ENCODE measurements at places on chromosomes 2 and 18.
A peak's percentile ranks its signal among the peaks of the same experiment; 100 is the strongest.

- DNase-seq, result no peak
Measured at GRCh38 chr2:118124288-118124891, 36.1 kb downstream of the INSIG2 start.

DNA sequence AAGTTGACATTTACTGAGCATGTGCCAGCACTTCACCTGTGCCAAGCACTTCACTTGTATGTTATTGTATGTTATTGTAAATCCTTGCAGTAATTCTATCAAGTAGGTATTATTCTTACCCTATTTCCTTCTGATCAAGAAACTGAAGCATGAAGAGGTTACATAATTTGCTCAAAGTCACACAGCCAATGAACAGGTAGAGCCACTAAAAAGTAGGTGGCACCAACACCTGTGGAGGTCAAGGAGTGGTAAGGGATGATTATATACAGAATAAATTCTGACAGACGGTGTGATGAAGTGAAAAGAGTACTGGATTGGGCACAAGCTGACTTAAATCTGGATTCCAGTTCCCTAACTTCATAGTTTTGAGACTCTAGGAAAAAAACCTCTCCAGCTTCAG is 71.0 kb downstream of the SPIRE1 start:
- no peak for DNase-seq

- DNase-seq, result no peak
Measured at GRCh38 chr2:26840937-26841610, 6.9 kb upstream of the DPYSL5 start.

- DNase-seq, result no peak
Measured at GRCh38 chr2:144364944-144365738, 154.8 kb downstream of the ZEB2 start.

- no peak for DNase-seq
Measured at GRCh38 chr2:174524527-174524926, 37.7 kb upstream of the GPR155 start.

DNA sequence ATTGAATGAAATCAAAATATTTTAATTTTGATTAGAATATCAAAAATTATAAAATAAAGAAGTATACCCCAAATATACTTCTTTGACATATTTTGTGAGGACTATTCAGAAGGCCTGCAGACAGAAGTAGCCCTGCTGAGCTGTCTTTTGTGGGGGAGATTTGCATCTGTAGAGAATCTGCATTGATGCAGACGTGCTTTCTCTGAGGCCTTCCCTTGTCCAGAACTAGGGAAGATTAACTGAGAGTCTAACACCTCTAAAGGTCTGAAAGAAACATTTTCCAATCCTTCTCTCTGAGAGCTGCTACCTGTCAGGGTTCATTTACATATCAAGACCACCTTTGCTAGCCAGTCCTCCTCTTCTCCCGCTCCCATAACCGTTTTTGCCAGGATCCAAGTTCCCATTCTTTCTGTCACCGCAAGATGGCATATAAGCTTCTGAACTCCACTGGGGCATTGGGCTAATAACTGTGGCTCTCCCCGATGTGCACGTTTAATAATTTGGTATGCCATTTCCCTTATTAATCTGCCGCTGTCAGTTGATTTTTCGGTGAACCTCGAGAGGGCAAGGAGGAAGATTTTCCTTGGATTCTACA is 510.4 kb upstream of the CNTNAP5 start:
- no peak for DNase-seq

DNA sequence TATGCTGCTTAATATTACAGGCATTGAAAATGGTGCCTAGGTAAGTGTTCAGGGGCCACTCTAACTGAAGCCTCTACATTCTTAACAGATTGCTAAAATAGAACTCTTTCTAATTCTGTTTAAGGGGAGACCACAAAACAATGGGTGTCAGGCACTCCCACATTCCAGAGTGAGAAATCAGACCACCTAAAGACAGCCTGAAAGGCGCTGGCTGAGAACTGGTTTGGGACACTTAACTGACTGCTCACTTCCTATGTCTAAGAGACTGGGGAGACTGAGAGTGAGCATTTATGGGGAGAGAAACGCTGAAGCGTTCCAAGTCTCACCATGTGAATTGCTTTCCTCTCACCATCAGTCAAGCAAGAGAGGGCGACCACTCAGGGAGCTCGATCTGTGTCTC is 108.8 kb upstream of the ITGB6 start:
- no peak for DNase-seq

DNA sequence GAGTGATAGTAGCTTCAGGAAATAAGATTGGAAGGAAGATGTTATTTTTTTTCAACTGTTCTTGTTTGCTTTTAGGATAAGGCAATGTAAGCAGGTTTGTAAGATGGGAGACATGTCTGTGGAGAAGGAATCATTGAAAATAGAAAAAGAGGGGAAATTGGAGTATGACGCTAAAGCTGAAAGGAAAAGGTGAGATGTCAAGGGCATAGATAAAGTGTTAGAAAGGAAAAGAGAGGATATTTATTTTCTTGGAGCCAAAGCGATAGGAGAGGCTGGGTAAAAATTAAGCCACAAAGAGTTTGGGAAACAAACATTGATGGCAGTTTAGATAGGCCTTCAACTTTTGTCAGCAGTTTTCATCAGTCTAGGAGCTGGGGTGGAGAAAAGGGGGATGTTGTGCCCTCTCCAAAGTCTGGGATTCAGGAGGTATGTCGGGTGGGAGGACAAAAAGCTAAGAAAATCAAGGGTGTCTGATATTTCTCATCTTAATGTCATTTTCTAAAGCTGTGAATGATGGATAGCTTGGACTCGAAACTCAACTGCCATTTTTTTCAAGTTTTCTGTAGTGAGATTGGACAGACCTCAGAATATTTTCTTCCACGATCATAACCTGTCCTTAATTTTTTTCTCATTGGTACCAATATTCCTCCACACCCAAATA is 63.3 kb downstream of the MAPRE2 start:
- DNase-seq, result no peak

- DNase-seq, result no peak
Measured at GRCh38 chr2:234289834-234290590, 206.9 kb downstream of the ARL4C start.

GRCh38 chr18:61860302-61860701 is 32.5 kb downstream of the RNF152 start:
- no peak for DNase-seq

- no peak for DNase-seq
Measured at GRCh38 chr2:217501887-217502286, 500.9 kb downstream of the TNS1 start.

- no peak for DNase-seq
Measured at GRCh38 chr2:215667585-215668377, 231.9 kb upstream of the FN1 start.

DNA sequence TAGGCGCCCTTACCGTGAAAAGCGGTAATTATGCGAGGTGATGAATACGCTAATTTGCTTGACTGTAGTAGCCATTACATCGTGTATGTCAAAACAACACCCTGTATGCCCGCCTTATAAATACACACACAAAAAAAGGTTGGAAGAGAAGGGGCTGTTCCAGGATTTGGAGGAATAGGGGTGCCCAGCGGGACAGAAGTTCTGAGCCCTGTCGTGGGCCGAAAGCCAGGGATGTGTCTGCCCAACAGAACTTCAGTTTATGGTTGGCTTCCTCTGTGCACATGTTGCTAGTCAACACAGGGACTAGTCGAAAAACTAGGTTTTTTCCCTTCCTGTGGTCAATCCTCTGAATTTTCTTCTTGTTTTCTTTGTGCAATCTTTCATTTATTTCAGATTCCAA is 182.5 kb downstream of the ACKR3 start:
- DNase-seq, result no peak

DNA sequence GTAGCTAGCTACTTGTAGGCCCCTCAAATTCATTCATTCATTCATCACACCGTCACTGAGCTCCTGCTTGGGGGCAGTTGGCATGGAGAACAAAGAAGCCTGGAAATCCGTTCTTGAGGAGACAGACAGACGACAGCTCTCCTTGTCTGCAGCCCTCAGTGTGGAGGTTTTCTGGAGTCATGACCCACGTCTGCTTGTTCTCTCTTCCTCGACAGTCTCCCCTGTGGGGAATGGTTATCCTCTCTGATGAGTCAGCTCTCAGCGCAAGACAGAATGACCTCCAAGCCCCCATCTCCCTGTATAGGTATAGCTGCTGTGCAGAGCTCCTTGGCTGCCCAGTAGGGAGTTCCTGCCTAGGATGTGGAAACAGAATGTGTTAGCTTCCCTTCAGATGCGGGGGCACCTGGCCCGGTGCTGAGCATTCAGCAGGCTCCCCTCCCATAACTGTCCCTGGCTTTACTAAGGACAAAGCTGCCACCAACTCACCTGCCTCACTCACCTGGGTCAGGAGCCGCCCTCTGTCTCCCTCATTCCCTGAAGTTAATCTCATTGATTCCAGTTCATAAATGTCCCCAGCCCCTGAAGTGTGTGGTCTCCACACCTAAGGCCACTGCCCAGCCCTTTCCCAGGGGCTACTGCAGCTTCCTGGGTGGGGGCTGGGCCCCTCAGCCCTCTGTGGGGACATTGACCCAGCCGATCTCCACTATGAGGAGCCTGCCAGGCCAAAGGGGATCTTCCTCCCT is 124.7 kb downstream of the ACKR3 start:
- DNase-seq, result no peak

DNA sequence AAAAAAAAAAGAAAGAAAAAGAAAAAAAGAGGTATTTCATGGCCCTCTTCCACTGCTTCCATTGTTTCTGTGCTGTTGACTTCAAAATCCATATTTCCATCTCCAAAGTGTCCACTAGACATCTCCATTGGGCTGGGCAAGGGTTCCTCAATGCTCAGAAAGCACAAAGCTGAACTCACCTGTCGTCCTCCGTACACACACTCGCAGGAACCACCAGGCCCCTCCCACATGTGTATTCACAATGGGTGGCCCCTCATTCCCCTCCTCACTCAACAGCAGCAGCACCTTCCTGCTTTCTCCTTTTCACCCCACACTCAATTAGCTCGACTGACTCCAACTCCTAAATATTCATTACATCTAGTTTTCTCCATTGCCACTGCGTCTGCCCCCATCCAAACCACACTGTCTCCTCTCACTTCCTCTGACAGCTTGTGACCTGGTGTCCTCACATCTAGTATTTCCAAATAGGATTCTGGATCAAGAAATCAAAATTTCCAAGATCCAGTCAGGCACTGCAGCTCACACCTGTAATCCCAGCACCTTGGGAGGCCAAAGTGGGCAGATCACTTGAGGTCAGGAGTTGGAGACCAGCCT is 25.2 kb downstream of the OSBPL1A start:
- no peak for DNase-seq

DNA sequence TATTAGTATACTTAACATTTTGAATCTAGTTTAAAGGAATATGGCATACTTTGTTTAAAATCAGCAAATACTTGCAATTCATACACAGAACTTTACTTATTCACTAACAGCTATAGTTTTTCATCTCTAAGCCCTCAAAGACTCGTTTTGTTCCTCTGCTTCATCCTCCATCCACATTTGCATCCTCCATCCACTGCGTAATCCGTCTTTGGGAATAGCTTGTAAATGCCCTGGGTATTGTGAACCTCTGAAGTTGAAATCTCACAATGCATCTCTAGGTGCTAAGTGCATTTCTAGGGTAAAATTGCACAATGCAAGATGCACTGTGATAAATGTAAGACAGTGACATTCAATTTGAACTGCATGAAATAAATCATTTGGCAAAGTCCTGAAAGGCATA is 115.8 kb upstream of the CDCA7 start:
- no peak for DNase-seq

DNA sequence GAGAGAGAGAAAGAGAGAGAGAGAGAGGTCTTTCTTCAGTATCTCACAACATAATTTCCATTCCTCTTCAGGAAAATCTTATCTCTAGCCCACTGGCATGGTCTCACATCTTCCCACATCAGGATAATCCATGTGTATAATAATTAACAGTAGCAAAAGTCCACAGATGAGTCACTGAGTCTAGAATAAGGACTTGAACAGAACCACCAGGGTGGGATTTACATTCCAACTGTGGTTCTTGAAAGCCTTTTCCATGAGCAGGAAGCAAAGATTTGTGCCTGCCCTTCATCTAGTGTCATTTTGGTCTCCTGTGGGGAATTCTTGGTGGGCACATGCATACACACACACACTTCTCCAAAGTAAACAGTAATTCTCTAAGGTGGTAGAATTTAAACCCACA is 107.1 kb upstream of the TCF4 start:
- no peak for DNase-seq

- DNase-seq, result no peak
Measured at GRCh38 chr18:51522338-51522737, 324.9 kb upstream of the MEX3C start.

DNA sequence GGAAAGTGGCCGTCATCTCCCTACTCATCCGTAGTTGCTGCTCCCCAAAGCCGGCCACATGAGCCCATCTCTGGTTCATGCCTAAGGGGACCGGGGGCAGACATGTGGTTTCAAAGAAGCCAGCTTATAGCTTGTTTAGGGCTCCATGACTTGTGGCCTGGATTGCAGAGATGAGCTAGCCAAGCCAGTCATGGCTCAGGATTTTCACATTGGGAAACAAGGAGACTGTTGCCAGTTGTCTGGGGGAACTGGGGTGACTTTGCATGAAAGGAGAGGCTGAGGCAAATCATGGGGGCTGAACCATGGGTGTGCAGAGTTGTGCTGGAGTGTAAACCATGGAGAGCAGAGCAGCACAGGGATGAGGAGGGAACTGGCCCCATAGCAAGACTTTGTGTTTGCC is 183.0 kb upstream of the APCDD1 start:
- no peak for DNase-seq

DNA sequence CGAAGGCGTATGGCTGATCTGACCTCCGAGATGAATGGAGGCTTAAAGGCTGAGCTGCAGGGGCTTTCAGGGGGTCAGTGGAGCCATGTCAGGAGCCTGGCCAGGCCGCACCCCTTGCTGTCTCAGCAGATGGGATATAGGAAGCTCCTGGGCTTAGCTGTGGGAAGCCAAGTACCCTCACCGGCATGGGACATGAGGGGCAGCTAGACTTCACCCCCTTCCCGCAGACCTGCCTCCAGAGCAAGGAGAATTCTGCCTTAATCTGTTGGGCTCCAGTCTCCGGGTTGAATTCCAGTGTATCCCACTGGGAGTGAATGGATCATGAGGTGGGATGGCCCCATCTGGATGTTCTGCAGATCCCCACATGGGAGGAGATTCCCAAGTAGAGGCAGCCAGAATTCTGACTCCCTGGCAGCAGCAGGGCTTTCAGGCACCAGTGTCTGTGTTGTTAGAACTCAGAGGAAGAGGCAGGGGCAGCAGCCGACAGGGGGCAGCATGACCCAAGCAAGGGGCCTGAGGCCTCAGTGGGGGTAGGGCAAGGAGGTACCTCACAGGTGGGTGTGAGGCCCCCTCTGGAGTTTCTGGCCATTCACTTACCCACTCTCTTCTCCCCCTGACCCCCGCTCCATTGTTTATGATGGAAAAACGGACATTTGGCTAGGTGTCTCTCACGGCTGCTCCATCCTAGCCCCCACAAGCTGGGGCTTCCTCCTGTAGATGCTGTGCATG is 19.1 kb downstream of the CAPG start:
- peak; percentile 57 for DNase-seq

DNA sequence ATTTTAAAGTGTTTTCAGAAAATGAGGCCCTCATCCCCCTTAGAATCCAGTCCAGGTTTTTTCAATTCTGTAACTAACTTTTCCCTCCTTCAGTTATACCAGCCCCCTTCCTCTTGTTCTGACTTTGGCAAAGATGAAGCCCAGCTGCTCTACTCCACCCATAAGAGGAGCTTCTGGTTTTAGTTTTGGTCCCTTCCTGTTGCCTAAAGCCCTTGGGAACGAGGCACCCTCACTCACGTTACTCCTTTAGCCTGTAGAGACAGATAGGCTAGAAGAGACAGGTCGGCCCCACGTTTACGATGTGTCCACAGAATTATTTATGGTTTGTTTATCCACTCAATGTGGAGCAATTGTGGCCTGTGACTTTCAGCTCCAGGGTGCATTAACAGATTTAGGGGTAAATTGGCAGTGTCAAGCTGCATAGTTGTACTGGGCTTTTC is 454.2 kb upstream of the TNP1 start:
- DNase-seq, result no peak

- no peak for DNase-seq
Measured at GRCh38 chr2:209556354-209556961, 132.6 kb downstream of the MAP2 start.

Measured in uterus (tissue), 4 donors.